PC-9 (cell line): ENCODE measurements at places on chromosomes 5 and 9. TPM values are rescaled to one million over a fixed set of nuclear protein-coding genes. Genes with fewer than 3 reads are reported as not detected.

The CDH12 gene
- total RNA-seq, result not detected in 2 replicates

- peak; percentile 43 for DNase-seq
Measured at GRCh38 chr5:25544652-25545249, 900.0 kb upstream of the CDH10 start.

The SLC4A9 gene
- 0.20 and 0.53 TPM in 2 replicates for total RNA-seq

DNA sequence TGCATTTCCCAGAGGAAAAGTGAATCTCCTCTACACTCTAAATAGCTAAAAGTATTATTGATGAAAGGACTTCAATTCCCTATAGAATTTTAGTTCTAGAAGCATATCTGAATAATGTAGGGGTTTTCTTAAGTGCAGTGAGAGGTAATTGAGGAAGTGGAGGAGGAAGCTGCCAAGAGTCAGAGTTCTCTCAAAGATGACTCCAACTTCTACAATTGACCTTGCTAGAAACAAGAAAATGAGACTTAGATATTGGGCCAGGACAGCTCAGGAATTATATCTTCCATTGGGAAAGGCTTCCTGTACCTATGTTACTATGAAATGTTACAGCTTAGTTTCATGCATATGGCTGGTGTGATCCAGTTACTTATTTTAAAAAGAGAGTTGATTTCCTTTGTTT is 10.4 kb upstream of the F2R start:
- DNase-seq, result no peak

DNA sequence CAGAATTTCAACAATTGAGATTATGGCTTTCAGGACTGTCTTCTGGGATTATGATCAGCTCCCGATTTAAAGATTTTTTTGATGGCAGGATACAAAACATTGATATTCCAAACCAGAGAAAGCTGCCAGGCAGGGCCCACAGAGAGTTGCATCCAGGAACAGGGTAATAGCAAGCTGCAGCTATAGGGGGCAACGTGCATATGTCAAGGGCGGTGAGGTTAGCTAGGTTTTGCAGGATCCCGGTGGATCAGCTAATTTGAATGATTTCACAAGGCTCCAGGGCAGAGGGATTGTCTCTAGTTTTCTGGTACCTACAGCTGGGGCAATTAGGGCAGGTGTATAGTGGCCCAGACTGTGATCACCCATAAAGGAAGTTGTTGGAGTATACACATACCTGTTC is 339.4 kb downstream of the CHSY3 start:
- no peak for DNase-seq

DNA sequence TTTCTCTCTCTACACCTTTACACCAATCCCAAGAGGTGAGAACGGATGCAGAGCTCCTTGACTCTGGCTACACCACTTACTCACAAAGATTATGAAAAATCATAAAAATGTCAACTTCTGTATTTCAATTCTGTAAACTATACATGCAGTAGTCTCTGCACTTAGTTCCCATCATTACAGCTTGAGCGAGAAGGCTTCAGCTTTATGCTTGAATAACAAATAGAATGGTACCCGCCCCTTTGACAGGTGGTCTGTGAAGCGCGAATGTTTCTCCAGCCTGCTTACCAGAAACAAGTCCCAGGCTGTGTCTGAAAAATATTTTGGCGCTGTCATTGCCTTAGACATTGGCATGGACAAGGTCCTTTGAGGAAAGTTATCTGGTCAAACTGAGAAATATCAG is 562.4 kb upstream of the CLINT1 start:
- no peak for DNase-seq

DNA sequence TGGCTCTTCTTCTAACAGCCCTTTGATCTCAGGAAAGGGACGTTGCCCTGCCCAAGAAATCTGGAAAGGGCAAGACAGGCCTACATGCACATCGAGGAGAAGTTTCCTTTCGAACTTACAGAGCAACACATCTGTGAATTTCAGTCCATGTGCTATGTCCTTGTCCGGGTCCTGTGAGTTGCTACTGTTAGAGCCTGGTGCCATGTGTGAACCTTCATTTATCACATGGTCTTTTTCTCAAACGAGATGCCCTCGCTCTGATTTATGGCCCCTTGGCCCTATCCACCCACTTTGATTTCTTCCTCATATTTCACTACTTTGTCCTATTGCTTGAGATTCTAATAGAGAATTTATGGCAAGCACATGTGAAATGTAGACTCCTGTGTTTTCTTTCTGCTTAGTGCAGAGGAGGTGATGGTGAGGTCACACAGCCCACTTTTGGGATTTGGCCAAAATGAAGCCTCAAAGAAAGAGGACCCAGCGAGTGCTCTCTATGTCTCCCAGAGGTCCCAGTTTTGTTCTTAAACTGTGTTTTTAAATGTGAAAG is 153.1 kb downstream of the SNCAIP start:
- DNase-seq, result no peak

The C7 gene
- total RNA-seq, result not detected in 2 replicates

The ACSL6 gene
- total RNA-seq, result not detected in 2 replicates

- DNase-seq, result no peak
Measured at GRCh38 chr9:34332076-34332964, 3.0 kb downstream of the NUDT2 start.

DNA sequence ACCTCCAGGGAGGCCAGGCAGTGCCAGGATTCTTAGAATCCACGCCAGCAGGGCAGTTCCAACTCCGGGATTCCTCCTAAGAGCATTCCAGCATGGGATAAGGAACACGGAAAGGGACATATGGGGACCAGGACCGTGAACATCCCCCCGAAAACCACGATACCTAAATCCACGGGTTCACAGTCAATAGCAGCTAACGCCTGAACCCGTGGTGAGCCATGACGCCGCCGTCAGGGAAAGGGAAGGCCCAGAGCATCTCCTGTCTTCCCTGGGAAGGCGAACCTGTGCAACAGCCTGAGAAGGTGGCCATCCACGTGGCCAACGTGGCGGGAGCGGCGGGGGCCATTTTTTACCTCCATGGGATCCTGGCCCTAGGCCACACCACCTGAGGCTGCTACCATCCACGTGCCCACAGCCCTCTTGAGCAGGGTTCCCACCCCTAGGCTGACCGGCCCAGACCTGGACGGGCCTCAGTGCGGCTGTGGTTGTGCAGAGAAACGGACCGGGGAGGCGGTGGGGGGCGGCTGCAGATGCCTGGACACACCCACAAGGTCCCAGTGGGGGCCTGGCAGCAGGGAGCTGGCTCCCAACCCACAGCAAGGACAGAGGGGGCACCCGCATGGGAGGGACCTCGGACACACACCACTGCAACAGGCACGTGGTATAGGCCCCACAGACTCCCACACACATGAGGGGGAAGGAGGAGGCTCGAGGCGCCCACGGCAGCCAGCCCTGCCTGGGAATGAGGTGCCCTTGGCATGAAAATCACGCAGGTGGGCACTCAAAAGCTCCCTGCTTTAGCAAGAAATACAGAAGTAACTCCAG is 42.8 kb downstream of the SLC12A7 start:
- DNase-seq, result no peak

The ADRB2 gene
- 2.8 and 3.1 TPM in 2 replicates for total RNA-seq

DNA sequence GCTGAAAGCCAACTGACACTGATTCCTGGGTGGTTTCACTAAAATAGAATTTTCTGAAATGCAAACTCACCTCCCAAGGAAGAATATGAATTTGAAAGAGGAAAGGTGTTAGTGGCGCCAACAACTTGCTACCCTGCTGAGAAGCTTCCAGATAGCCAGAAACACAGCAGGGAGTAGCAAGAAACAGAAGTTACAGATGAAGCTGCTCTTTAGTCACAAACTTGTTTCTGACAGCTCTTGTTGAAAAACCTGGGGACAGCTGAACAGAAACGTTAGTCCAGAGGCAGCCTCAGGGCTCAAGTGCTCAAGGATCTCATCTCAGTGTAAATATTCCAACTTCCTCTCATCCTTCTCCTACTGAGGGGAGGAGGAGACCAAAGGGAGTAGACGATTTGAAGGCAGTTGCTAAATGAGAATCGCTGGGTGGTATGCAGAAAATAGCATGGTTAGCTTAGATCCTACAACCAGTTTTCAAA is 184.1 kb downstream of the PDE4D start:
- DNase-seq, result no peak

DNA sequence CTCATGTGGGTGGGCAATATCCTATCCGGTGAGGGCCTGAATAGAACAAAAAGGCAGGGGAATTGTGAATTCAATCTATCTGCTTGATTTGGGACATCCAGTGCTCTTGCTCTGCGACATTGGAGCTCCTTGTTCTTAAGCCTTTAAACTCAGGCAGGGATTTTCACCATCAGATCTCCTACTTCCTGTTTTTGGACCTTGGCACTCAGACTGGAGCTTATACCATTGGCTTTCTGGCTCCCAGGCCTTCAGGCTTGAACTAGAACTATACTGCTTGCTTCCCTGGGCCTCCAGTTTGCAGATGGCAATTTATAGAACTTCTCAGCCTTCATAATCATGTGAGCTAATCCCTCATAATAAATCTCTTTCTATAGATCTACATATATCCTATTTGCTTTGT is 134.3 kb upstream of the CLINT1 start:
- DNase-seq, result no peak

The PRR7 gene
- total RNA-seq, result 22.2 and 31.7 TPM in 2 replicates

- DNase-seq, result peak; percentile 92
Measured at GRCh38 chr9:94870793-94871558, 144.5 kb downstream of the AOPEP start.

The PCDHB10 gene
- total RNA-seq, result not detected in 2 replicates

The TLE1 gene
- total RNA-seq, result 69.9 and 80.9 TPM in 2 replicates

DNA sequence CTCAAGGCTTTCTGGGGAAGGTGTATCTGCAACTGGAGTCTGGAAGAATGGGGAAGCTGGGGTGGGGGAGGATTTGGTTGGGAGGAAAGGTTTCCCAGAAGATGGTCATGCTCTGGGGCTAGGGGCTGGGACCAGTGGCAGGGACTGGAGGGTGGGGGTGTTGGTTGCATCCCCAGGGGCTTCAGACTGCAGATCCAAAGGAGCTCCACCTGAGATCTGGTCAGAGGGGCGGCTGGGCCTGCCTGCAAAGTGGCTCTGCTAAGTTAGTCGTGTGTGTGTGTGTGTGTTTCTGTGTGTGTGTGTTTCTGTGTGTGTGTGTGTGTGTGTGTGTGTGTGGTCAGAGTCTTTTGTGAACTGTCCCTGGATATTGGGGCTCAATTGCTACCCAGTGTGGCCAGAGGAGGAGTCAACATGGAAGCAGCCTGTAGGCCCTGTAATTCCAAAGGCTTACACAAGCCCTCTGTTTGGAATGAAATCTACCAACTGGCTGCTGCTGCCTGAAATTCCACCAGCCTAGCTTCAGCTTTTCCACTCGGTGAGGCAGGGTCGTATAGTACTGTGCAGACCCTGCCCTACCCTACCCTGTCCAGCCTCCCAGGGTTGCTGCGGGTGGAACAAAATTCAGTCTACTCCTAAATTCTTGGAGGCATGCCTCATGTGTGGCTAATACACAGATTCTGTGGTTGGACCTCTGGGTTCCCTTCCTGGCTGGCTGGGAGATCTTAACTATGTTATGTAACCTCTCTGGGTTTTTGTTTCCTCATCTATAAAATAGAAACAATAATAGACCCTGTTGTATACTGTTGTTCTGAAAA is 12.5 kb upstream of the SYNPO start:
- DNase-seq, result no peak

DNA sequence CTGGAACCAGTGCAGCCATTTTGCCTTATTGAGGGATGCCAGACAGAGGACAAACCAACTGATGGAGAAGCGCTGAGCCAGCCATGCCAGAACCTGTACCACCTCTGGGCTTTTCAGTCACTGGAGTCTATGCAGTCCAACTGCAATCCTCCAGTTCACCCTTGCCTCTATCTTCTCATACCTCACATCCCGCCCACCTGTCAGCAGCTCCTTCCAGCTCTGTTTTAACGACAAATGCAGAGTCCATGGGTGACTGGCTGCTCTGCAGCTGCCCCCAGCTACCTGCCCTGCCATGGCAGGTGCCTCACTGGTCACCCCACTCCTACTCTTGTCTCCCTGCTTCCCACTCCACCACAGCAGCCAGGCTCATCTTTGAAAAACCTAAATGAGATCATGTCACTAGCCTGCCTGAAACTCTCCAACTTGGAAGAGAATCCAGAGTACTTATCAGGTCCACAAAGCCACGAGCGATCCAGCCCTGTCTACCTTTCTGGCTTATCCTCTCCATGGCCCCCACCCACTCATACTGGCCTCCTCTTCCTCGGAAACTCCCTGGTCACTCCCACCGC is 14.0 kb upstream of the ACSL6 start:
- no peak for DNase-seq

The SLC36A2 gene
- total RNA-seq, result not detected in 2 replicates

The SH3RF2 gene
- 30.9 and 37.2 TPM in 2 replicates for total RNA-seq

The SCGB3A2 gene
- total RNA-seq, result not detected in 2 replicates

- DNase-seq, result no peak
Measured at GRCh38 chr9:78267889-78268288, 29.0 kb upstream of the PSAT1 start.

DNA sequence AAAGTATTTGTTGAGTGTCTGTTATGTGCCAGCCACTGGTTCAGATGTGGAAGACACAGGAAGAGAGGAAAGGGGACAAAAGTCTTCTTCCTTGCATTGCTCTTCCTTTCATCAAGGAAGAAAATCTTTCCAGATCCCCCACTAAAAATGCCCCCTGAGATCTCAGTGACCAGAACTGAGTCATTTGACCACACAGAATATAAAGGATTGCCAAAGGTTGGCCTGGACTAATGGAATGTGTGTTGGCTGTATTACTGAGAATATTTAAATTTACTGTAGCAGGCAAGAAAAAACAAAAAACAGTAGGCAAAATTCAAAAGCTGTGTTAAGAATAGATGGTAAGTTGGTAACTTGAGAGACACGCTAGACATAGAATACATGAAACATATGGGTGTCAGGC is 10.0 kb upstream of the SEPTIN8 start:
- no peak for DNase-seq

The TMEM171 gene
- 7.8 and 9.9 TPM in 2 replicates for total RNA-seq

DNA sequence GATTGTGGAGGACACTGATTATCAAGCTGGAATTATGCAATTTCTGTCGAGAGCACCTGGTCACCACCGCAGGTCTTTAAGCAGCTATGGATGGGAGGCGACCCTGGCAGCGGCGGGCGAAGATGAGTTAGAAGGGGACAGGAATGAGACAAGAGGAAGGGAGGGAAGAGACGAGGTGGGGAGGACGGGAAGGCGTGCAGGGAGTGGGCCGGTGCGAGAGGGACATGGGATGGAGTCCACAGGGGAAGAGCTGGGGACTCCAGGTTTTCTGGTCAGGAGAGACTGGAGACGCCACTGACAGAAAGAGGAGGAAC is 192.3 kb downstream of the MELK start:
- no peak for DNase-seq

- DNase-seq, result peak; percentile 69
Measured at GRCh38 chr9:120877276-120878034, 467 bp upstream of the PHF19 start.

DNA sequence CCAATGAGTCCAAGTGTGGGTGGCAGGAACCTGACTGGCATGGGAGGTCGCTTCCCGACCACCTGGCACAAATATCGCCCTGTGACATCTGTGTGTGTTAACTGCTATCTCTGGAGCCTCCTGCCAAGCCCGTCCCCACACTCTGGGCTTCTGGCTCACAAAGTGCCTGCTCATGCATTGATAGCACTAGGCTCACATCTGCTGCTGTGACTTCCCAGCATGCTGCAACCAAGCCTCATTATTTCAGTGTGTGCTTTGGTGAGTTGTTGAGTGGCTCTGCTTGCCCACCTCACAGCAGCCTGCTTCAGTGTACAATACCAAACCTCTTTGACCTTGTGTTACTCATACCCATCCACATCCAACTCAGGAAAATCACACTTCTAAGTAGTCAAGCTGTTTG is 139.8 kb downstream of the APBA1 start:
- DNase-seq, result no peak
